Nucleus accumbens (tissue), 56 donors: ENCODE measurements at places on chromosomes 11 and 22.

DNA sequence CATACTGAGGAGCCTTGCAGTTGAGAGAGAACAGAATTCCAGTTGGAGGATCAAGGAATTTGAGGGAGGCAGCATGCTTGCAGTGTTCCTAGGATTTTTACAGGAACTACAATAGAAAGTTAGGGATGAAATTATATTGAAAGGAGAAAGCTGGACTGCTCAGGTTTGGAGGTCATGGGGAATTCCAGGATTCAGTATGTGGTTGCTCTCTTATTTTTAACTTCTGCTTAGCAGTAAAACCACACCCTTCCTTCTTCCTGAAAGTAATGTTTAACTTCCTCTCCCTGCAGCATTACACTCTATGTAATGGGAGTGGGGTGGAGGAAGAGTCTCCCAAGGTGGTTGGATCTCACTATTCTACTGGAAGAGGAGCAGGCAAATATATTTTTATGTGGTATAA, 31.3 kb downstream of the CTNND1 start:
- DNase-seq = no peak

GRCh38 chr22:40594924-40595323, 41.6 kb downstream of the MRTFA start:
- DNase-seq = no peak

GRCh38 chr22:23912293-23912903, 18.2 kb downstream of the MIF start:
- DNase-seq = no peak

DNA sequence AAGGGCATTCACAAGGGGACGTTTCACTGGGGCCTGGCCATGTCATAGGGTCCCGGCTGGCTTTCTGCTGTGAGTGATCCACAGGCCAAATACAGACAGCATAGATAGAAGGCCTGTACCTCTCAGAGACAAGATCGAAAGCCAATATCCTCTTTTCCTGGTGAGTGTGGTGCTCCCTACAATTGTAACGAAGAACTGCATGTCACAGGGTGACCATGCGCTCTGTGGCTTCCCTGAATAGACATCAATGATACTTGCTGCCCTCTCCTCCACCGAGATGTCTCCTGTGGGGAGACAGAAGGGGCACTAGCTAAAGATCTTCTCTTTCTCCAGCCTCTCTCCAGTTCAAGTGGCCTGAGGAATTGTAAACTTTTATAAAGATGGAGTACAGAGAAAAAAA, 226.1 kb upstream of the POU2AF2 start:
- DNase-seq = no peak

DNA sequence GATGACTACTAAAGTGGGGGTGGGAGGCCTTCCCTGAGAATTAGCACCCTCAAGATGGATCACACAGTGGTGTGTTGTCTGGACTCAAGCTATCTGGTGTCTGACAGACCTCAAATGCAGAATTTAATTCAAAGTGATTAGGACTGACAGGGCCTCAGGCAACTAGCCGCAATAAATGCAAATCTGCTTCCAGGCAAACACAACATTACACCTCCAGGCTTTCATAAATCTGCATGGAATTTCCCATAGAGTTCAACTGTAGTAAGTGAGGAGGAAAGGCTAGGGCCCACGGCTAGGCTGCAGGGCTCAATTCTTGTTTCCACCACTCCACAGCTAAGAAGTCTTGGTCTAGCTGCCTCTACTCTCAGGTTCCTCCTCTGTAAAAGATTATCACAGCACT, 331.4 kb downstream of the LARGE1 start:
- no peak for DNase-seq
